ENCODE measurements at places on chromosomes 11 and 22.

- DNase-seq = no peak
Measured at GRCh38 chr22:22863001-22863400, 24.6 kb upstream of the IGLL5 start.

- DNase-seq = no peak
Measured at GRCh38 chr11:126544108-126545056, 188.9 kb downstream of the ST3GAL4 start.

DNA sequence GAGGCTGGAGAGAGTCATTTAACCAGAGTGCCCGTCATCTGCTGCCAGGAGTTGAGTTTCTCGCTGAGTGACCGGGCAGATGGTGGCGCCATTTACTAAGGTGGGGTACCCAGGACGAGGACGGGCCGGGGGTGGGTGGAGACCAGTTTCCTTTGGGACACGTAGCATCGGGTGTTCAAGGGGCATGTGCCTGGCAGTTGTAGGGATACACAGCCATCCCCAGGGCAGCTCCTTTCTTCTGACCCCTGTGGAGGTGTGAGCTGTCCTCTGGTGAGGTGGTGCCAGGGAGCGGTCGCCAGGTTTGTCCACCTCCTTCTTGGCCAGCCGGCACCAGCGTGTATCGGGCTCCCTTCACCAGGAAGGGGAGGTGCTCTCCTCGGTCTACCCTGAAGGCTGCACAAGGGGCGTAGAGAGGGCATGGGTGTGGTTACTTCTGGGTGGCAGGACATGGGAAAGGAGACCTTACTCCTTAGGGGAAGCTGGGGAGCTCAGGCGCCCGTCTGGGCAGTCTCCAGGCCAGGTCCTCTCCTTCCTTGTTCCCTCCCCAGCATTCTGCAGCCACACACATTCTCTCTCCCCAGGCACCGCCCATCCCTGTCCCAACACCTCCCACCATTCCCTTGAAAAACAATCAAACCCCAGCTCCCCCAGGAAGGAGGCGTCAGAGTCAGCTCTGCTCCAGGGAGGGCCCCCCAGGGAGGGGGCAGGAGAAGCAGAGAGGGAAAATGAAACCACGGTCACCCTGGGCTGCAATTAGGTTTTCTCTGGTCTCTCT, 10.3 kb upstream of the MB start:
- peak; percentile 48 for DNase-seq

DNA sequence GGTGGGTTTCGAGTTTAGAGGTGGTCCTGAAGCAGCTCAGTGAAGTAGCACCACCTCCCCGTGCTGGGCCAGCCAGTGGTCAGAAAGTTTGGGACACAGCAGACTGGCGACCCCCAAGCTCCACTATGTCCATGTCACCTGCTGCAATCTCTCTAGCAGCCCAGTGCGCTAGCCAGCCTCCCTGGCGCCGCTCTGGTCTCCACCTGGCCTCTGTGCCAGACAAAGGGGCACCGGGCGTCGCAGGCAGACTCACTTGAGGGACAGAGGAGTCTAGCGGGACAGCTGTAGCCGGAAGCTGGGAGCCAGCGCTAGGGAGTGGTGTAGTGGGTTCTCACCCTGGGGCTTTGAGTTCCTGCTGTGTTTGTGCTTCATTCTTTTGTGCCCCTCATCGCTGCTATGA, 25.5 kb downstream of the MYBPC3 start:
- no peak for DNase-seq

DNA sequence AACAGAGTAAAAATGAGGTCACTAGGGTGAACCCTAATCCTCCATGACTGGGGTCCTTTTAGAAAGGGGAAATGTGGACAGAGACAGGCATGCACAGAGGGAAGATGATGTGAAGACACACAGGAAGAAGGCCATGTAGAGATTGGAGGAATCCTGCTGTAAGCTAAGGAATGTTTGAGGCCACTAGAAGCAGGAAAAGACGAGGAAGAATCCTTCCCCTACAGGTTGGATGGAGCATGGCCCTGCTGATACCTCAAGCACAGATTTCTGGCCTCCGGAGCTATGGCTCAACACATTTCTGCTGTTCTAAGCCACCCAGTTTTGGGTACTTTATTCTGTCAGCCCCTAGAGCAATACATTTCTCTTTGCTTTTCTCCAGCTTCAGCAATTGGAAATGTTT, 486.9 kb downstream of the MIAT start:
- no peak for DNase-seq

DNA sequence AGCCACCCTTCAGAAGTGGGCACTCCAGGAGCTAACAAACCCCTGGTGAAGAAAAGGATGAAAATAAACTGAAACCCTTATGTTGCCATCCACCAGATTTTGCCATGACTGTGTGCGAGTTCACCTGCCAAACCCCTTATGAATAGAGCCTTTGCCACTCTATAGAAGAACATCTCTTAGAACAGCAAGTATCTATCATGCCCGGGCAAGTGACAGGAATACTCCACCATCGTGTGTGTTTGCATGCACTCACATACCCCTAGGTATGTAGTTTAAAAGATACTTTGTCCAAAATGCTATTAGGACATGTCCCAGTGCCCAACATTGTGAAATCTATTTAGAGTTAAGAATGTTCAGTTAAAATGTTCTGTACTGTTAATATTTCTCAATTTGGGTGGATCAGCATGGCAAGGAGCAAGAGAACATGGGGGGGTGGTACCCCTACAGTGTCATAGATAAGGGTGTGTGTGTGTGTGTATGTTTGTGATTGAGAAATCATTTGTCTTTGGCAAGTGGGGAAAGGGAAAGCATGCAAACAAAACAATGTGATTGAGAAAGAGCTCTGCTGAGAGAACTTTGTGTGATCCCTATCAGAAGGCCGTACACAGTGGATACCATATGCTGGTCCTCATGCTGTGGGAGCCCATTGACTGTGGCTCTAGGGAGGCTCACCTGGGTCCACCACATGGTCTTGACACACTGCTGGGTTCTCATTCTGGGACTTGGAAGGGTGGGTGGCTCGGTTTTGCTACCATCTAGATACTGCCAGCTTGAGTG, 94.9 kb downstream of the ZBTB16 start:
- DNase-seq = no peak

GRCh38 chr22:41242396-41243117, 1.8 kb upstream of the CHADL start:
- DNase-seq = no peak

GRCh38 chr11:68330700-68331337, 18.4 kb downstream of the LRP5 start:
- DNase-seq = no peak

GRCh38 chr11:128814856-128815705, 52.0 kb downstream of the KCNJ1 start:
- DNase-seq = no peak

GRCh38 chr11:23206741-23207336, 346.6 kb upstream of the CCDC179 start:
- DNase-seq = no peak

DNA sequence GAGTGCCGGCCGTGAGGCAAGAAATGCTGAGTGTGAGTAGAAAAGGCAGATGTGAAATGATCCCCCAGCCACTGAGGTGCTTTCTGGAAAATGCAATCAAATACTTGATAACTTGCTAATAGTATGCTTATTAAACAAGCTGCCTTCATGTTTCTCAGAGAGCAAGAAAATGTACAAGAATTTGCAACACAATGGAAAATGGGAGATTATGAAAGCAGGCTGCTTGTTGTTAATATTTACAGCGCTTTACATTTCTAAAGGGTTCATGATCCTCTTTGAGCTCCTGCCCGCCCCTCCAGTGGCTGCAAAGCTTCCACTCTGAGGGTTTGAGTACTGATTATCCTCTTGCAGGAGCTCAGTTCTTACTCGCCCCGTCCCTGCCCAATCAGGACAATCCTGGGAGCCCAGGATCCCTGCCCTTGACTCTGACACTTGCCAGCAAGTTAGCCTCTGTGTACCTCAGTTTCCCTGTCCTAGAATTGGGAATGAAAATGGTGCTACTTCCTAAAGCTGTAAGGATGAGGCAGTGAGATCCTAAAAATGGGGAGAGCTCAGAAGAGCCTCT, 645.1 kb downstream of the TBC1D22A start:
- no peak for DNase-seq

GRCh38 chr11:79102840-79103239, 338.0 kb downstream of the TENM4 start:
- DNase-seq = no peak

DNA sequence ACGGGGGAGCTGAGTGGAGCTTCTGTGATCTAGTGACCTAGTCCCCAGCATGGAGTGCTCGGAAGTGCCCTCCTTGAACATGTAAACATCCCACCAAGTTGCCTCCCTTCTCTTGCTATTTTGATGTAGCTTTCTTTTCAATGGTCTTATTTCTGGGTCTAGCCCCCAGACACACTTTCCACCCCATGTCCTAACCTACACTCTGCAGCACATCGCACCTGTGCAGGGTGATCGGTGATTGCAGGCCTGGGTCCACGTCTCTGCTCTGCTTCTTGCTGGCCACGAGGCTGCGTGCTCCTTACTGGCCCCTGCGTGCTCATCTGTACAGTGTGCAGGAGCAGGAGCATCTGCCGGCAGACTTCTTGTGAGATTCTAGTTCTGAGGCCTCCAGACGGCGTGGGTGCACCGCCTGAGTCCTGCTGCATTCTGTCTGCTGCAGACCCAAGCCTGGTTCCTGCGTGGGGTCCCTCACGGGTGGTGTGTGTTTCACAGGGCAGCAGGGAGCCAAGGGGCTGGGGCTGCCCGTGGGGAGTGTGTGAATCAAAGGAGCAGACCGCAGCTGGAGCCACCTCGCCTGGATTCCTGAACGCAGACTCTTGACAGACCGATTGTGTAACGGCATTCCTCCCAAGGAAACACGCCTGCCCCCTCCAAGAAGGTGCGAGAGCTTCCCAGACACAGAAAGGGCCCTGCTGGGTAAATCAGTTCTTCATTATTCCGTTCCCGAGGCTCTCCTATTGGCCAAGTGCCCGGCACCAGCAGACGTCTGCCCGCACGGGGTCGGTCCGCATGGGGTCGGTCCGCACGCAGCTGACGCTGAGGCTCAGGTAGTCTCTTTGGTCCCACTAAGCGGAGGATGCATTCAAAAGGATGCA, 44.4 kb upstream of the MYEOV start:
- no peak for DNase-seq

DNA sequence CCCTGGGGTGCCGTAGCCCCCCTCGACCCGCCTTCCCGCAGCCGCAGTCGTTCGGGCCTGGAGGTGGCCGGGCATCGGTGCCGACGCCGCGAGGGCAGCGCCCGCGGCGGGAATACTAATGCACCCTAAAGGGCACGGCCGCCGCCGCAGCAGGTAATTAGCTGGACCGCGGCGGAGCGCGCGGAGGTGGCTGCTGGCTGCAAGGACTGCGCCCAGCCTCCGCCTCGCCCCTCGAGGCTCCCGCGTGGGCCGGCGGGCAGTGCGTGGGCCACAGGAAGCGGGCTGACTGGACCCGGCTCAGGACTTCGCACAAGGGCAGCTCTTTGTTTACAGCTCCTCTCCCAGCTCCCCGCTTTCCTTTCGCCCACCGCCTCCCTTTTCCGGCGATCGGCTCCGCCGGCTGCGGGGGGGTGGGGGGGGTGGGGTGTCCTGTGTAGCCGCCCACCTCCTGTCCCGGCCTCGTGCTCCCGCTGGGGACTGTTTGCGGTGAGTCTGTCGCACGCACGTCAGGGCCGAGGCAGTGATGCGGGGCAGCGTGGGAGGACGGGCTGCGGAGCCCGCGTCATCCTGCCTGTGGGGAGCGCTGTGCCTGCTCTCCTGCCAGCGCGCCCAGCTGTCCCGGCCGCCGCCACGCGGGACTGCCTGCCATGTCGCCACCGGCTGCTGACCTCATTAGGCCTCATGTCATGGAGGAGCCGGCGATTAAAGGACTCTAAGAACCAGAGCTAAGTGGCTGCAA, 53.2 kb downstream of the GRIK4 start:
- peak; percentile 16 for DNase-seq

GRCh38 chr11:65576867-65577755, 1.3 kb downstream of the EHBP1L1 start:
- no peak for DNase-seq

- no peak for DNase-seq
Measured at GRCh38 chr11:2963112-2963754, 28.9 kb downstream of the NAP1L4 start.

DNA sequence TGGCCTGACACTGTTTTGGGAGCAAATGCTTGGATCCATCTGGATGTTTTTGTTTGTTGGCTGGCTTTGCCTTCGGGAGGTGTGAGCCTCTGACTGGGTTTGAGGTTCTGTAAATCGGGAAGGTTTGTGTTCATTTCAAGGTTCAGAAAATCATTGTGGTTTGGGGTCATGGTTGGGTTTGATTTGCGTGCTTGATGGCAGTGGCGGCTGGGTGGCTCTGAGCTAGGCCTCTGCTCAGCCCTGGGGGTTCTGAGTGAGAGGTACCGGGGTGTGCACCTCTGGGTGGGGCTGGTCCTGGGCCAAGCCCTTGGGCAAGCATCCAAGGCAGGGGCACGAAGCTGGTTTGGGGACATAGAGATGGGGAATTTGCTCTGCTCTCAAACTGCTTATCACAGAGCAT, 37.0 kb upstream of the ALX4 start:
- DNase-seq = no peak

DNA sequence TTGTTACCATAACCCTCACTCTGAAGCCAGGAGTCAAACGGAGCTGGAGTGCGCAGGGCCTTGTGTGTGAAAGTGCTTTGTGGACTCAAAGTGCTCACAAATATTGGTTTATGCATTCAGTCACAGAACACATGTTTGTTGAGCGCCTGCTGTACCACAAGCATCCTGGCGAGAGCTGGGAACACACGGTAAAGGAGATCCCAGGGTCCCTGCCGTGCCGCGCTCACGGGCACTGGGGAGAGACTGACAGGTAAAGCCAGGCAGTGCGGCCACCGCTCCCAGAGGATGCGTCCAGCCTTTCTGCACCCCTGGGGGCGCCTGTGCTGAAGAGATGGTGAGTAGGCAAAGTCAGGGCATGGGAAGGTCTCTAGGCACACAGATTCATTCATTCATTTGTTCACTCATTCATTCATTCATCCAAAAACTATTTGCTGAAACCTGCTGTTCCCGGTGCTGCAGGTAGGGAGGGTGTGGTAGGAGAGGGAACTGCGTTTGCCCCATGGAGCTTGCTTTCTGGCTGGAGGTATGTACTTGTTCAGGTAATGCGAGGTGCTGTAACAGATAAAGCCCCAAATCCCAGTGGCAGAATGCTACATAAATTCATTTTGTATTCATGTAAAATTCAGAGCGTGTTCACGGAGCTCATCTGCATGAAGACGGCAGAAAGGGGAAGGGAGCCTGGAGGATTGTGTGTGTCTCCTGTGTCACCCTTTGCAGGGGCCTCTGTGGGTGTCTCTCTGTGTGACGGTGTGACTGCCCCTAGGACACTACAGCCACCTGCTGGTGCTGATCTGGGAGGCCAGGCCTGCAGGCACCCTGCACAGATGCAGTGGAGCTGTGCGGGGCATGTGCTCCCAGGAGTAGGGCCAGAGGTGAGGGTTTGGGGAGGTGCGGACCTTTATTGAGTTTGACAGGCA, 167.0 kb upstream of the B3GAT1 start:
- DNase-seq = no peak
